ENCODE measurements at places on chromosomes 1 and 21.
A peak's percentile ranks its signal among the peaks of the same experiment; 100 is the strongest.

DNA sequence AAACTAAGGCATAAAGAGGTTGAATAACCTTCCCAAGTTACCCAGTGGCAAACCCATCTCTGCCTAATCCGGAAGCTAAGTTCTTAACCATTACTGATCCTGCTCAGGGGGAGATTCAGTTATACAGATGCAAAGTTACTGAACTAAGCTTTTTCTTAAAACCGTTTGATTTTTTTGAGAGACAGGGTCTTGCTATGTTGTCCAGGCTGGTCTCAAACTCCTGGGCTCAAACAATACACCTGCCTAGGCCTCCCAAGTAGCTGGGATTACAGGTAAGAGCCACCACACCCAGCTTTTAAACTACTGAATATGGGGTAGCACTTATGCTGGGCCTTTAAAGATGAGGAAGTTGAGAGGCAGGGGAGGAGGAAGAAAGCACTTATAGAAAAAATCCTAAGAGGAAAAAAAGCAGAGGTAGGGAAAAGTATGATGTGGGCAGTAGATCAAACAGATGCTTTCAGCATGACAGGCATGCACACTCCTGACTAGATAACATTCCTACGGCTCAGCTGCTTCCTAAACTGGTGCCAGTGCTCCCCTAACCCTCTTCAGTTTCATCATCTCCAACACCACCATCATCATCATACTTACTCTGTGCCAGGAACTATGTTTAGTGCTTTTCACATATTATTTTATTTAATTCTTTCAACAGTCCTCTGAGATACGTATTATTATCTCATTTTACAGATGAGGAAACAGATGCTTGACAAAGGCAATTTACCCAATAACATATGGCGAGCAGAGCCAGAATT is 5.8 kb downstream of the PAFAH2 start:
- peak; percentile 68 for DNase-seq

- DNase-seq = no peak
These were observed 44.4 kb downstream of the COLGALT2 start for GRCh38 chr1:183993132-183993531.

GRCh38 chr21:26804895-26805609 is 40.2 kb downstream of the ADAMTS1 start:
- no peak for DNase-seq

DNA sequence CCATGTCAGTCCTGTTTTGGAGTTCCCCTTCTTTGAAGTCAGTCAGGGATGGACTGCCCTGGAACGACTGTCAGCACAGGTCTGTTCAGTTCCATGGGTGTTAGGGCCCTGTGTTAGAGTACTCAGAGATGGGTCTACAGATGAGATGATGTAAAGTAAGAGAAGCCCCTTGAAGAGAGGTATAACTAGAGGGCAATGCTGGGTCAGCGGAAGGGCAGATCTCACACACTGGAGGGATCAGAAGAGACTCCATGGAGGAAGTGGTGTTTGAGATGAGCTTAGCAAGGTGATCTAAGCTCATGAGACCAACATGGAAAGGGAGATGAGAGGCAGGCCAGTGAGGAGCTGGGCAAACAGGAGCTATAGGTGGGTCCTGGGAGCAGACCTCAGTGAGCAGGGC is 7.6 kb downstream of the PPFIA4 start:
- DNase-seq = no peak

DNA sequence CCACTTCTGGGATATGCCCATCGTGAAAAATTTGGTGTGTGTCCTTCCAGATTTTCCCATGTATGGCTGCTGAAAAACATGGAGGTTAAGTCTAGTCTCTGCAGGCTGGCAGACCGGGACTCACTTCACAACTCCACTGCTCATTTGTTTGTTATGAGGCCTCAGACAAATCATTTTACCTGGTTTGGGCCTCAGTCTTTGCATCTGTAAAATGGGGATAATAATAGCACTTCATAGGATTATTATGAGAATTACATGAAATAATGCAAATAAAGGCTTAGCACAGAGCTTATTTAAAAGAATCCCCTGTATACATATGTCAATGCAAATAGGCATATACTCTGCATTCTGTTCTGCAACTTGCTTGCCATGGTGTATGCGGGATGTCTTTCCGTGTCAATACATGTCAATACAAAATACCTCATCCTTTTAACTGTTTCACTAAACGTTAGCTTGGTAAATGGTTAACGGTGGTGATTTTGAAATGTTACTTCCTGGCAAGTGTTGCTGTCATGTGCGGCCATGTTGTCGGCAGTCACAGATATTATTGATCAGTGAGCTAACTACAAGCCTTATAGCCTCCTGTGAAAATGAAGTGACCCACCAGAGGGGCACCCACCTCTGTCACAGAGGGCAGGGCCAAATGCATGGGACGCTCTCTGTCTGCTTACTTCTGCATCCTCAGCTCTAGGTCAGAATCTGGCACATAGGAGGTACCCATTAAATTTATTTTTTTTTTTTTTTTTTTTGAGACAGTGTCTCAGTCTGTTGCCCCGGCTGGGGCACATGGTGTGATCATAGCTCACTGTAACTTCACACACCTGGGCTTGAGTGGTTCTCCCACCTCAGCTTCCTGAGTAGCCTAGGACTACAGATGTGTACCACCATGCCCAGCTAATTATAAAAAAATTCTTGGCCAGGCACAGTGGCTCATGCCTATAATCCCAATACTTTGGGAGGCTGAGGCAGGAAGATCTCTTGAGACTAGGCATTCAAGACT is 4.3 kb downstream of the LCK start:
- DNase-seq = no peak

GRCh38 chr1:201144701-201145100 is 9.6 kb downstream of the TMEM9 start:
- no peak for DNase-seq

DNA sequence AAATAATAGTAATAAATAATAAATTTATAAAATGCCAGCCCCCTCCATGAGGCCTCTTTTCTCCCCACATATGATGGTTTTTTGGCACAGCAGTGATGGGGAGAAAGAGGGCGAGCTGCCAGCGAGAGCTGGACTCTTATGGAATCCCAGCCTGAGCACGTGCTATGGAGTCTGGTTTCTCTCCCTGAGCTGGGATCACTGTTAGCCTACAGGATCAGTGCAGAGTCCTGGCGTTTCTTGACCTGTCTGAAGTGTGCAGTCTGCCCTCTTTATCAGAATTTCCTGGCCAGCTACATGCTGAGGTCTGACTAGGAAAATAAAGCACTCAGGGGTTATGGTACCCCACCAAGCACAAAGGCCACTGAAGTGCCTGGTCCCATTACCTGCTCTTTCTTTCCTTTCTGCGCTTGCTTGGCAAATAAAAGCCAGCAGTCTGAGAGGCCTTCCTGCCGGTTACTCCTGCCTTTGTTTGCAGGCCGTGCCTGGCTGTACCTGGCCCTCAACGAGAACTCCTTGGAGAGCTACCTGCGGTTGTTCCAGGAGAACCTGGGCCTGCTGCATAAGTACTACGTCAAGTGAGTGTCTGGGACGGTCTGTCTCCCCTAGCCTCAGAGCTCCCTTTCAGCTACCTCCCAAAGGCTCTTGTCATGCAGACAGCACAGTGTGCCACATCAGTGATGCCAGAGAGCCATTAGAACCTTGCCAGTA is 18.5 kb upstream of the SLC25A34 start:
- no peak for DNase-seq

DNA sequence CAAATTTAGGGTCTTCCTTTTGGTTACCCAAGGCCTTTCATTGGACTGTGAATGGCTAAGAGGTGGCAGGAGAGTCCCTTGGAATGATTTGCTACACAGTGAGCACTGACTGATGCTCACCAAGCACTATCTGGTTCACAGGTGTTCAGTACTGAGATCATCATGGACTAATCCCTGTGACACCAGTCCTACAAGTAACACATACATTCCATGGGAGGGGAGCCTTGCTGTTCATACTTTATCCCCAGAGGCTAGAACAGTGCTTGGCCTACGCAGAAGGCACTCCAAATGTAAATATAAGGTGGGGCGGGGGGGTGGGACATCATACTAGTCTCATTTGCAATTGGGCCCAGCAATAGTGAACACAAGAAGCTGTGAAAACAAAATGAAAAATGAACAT is 20.5 kb upstream of the TMEM200B start:
- DNase-seq = no peak

DNA sequence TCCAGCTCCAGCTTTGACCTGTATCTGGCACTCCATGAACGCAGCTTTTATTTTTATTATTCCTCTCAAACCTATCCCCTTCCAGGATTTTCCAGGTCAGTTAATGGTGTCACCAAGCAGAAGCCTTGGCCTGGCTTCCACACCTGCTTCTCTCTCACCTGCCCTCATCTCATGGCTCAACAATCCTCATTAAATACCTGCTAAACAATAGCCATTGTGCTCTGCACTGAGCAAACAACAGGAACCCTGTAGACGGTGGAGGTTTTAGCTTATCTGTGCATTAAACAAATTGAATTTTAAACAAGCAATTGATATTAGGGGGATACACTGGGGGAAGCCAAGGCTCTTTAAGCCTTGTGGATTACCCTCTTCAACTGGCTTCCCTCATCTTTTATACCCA is 15.3 kb downstream of the PYCR2 start:
- DNase-seq = no peak

DNA sequence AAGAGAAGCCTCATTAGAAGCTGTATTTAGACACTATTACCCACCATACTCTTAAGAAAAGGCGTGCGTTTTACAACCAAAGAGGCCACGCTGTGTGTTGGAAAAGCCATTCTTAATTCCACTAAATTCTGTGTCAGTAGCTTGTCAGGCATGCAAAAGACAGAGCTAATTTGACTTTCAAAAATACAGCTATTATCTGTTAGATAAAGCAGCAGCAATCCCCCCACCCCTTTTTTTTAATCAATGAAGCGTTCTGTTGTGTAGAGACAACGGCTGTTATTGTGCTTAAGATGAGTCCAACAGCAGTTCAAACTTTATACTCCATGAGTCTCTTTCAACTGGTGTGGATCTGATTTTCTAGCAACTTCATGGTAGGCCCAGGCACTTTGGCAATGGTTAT is 43.5 kb downstream of the PLA2G4A start:
- DNase-seq = no peak

- no peak for DNase-seq
These were observed 611 bp upstream of the PIK3C2B start for GRCh38 chr1:204495078-204495753.

All from choroid plexus epithelial cell (primary cell).